Fibroblast of the conjunctiva (primary cell): ENCODE measurements at places on chromosomes 12 and 14.

DNA sequence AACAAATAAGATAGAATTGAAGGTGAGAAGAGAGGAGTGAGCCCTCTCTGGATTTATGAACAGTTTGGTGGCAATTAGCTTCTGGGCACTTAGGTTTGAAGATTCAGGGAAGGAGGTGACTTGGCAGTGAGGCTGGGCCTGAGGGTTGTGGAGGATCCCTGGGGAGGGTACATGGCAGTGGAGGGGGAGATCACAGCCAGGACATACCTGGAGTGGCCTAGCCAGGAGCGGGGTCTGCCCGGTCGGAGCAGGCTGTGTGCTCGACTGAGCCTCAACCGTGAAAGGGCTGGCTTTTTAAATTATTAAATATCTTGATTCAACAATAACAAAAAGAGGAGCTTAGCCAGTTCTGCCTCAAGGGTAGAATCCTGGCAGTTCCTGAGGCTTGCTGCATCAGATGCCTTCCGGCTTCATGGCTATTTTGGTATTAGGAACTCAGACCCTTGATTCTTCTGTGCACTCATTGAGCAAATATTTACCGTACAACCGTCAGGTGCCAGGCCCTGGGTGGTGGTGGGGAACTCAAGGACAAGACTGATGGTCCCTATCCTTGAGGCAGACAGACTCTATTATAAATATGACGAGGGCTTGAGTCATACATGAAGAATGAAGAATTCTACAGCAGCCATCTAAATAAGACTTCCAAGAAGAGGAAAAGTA, 73.4 kb downstream of the SPTB start:
- peak; percentile 4 for DNase-seq

DNA sequence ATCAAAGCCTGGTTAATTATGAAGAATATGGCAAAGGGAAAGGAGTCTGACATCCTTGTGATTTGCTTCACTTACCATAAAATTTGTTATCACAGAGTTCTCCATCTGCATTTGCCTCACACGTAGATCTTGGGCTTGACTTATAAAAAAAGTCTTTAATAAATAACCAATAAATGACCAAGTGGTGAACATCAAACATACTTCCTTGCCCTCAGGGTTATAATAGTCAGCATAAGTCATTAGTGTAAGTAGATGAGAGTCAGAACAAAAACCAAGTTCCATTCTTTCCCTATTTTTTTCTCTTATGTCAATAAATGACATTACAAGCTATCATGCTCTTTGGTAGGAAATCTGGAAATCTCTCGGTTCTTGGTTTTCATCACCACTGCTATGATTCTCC, 635.4 kb upstream of the ATXN7L3B start:
- no peak for DNase-seq

DNA sequence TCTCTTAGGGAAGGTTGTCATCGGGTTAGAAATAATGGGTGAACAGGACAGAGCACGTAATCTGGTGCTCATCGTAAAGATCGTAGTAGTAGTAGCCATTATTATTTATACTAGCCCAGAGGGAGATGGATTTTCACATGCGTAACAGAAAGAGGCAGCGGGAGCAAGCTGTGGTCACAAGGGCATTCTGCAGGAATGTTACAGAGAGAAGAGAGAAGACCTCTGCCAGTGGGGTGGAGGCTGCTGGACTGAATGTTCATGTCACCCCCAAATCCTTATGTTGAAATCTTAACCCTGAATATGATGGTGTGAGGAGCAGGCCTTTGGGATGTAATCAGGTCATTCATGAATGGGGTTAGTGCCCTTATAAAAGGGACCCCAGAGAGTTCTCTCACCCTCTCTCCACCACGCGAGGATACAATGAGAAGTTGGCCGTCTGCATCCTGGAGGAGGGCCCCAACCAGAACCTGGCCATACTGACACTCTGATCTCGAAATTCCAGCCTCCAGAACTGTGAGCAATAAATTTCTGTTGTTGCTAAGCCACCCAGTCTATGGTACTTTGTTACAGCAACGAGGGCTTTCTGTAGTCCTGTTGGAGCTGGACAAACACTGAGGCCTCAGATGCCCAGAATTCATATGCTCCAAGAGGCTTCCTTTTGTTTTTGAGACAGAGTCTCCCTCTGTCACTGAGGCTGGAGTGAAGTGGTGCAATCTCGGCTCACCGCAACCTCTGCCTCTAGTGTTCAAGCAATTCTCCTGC, 131.2 kb upstream of the MED13L start:
- no peak for DNase-seq

DNA sequence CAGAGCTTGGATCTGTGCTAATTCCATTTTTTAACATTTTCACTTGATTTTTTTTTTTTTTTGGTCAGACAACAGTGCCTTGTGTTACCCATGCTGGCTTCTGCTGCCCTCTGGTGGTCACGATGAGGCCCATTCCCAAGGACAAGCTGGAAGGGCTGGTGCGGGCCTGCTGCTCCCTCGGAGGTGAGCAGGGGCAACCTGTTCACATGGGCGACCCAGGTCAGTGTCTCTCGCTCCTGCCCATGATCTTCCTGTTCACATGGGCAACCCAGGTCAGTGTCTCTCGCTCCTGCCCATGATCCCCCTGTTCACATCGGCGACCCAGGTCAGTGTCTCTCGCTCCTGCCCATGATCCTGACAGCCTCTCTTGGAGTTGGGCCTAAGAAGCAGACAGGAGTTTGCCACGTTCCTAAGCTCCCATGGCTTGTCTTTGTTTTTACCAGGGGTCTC, 59.4 kb downstream of the DGLUCY start:
- peak; percentile 77 for DNase-seq

DNA sequence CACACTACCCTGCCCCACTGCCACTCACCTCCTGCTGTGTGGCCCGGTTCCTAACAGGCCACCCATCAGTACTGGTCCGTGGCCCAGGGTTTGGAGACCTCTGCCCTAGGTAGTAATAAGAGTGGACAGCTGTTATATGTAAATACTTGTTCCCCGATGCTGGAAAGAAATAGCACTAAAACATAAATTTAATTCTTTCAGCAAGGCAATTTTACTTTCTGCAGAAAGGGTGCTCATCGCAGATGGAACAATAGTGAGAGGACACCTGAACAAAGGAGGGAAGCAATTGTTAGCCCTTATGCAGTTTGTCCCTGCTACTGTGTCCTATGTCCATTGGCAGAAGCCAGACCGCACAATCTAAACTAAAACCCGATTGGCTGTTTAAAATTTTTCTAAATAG, 5.9 kb upstream of the CYP46A1 start:
- DNase-seq, result no peak

- no peak for DNase-seq
Measured at GRCh38 chr12:46461907-46462640, 89.5 kb upstream of the SLC38A2 start.

- DNase-seq, result no peak
Measured at GRCh38 chr12:26551385-26551784, 281.6 kb downstream of the ITPR2 start.

DNA sequence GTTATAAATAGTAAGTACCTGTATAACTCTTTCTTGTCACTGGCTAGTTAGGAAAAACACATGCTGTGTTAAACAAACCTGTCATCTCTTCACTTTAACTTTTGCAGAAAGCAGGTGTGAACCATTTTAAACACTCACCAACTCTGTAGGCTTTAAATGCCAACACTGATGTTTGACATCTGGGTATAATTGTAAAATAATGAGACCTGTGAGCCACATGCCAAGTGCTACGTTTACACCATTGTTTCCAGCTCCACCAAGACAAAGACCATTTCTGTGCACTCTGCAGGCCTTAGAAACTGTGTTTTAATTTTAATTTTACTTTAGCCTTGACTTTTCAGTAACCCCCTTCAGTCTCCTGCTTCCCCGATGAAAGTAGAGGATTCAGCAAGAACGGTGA, 11.0 kb downstream of the TPH2 start:
- no peak for DNase-seq

GRCh38 chr12:68207276-68207675, 18.3 kb downstream of the IL26 start:
- no peak for DNase-seq

GRCh38 chr14:100858838-100859220, 32.9 kb downstream of the MEG3 start:
- no peak for DNase-seq

DNA sequence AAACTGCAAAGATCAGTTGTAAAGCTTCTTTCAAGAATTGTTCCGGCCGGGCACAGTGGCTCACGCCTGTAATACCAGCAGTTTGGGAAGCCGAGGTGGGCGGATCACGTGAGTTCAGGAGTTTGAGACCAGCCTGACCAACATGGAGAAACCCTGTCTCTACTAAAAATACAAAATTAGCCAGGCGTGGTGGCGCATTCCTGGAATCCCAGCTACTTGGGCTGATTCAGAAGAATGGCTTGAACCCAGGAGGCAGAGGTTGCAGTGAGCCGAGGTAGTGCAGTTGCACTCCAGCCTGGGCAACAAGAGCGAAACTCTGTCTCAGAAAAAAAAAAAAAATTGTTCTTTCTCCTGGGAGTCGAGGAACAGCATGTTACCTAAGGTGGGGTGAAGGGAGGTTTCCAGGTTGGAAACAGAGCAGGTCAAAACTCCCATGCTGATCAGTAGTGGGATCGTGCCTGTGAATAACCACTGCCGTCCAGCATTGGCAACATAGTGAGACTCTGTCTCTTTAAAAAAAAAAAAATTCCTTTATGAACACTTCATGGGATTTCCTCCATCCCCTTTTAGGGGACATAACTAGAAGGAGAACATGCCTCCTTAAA, 13.9 kb downstream of the FBXO34 start:
- no peak for DNase-seq

DNA sequence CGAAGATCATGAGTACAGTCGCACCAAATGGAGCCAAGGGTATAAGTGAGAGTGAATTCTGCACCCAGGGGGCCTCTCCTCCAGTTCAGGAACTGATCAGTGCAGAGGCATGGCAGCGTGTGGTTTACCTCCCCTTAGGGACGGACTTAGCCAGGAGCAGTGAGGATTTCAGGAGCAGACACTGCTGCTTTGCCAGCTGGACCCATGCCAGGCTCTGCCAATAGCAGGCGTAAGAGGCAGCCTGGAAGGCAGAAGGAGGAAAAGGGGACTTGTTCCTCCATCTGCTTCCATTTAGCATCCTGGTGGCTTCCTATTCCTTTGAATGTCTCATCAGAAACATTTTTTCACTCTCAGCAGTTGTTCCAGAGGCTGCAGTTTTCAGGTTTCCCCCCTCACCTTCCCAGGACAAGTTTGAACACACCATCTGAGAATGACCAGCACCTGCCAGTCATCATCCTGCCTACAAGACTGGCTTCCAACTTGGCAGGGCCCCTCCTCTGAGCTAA, 137.0 kb upstream of the LMNTD1 start:
- DNase-seq, result peak; percentile 53

- DNase-seq, result no peak
Measured at GRCh38 chr14:61491876-61492434, 170.6 kb downstream of the PRKCH start.

DNA sequence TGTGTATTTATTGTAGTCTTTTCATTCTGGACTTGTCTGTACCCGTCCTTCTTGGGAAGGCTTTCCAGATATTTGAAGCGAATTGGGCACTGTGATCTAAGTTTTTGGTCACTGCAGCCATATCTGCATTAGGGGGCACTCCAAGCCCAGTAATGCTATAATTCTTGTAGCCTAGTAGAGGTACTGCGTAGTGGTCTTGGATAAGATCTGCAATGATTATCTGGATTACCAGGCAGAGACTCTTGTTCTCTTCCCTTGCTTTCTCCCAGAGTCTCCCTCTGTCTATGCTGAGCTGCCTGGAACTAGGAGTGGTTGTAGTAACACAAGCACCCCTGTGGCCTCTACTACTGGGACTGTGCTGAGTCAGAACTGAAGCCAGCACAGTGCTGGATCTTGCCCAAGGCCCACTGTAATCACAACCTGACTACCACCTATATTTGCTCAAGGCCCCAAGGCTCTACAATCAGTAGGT, 30.0 kb downstream of the SLC38A2 start:
- no peak for DNase-seq

- no peak for DNase-seq
Measured at GRCh38 chr14:71399057-71399487, 491.8 kb downstream of the PCNX1 start.

DNA sequence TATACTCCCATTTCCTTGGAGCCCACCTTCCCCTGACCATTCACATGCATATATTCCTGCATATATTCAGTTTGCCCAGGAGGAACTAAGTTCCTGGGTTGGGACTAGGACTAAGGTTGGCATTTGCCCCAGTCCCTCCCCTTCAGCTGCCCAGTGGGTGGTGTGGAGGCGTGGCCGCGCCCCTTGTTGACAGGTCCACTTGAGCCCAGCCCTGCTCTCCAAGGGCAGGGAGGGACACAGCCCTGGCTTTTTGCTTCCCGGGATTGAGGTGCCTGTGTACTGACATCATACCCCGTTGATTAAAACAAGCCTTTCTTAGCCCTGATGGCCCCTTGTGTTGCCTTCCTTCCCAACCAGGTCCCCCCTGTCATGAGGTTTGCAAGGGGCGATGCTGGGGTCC, 7.3 kb downstream of the ERBB3 start:
- DNase-seq, result no peak

GRCh38 chr14:67567654-67568053, 32.4 kb downstream of the PIGH start:
- no peak for DNase-seq
